Stimulated activated CD8-positive, alpha-beta memory T cell treated with anti-CD3 and anti-CD28 coated beads, Interleukin-7, amount 100 ng/mL, for 1 hour (primary cell): ENCODE measurements at places on chromosomes 2 and 18.

- no peak for DNase-seq
Observed at GRCh38 chr2:152067823-152068222, 31.0 kb downstream of the CACNB4 start.

DNA sequence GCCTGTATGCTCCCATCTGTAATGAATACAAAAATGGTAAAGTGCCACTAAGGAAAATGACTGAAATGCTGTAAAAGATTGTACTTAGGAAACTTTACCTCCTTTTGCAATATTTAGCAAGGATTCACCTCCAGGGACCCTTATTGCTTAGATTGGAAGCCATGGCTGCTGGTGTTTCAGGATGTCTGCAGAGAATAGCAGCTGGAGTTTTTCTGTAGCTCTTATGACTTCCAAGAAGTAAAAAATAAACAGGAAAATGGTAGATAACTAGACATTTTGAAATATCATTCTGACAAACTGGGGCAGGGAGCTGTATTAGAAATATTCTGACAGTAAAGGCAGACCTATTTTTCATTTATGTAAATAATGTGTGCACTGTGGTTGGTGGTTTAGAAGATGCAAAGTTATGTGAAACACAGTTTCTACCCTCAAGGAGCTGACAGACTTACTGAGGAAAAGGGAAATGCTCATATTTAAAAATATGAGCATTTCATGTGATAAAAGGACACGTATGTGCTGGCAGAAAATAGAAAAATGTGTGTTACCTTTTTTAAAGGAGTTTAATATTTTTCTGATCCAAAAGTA is 224.9 kb upstream of the BOD1L2 start:
- no peak for DNase-seq

- DNase-seq = no peak
Observed at GRCh38 chr2:109614715-109615636, 812 bp downstream of the SOWAHC start.

- DNase-seq = no peak
Observed at GRCh38 chr2:112897624-112897978, 13.4 kb upstream of the IL37 start.

GRCh38 chr2:14647714-14648113 is 15.2 kb downstream of the LRATD1 start:
- no peak for DNase-seq

GRCh38 chr2:219772103-219772635 is 144.7 kb downstream of the SLC4A3 start:
- no peak for DNase-seq

GRCh38 chr18:74249181-74249968 is 42.4 kb downstream of the CYB5A start:
- no peak for DNase-seq

DNA sequence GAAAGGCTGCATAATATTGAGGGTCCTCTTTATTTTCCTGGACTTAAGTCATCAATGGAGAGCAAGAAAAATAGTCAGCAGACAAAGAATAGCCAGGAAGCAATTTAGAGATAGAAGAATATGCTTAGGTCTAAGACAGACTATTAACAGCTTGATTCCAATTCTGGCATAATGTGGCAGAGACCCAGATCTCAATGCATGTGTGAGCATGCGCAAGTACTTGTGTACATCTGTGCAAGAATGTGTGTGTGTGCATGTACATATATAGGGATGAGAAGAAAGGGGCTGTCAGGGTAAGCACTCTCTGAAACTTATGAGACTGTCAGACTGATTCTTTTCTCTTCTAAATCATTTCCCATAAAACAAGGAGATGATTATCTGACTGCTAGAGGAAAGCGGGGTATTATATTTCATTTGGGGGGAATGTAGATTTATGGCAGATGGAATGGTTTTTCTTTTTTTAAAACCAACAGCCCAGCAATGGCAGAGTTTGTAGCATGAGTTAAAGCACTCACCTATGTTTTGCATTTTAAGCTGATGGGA is 381.3 kb upstream of the SPRED2 start:
- DNase-seq = no peak

- no peak for DNase-seq
Observed at GRCh38 chr2:165899311-165899710, 54.3 kb downstream of the TTC21B start.

- no peak for DNase-seq
Observed at GRCh38 chr18:75527848-75528685, 100.6 kb upstream of the SMIM21 start.

GRCh38 chr18:71105078-71105819 is 816.4 kb downstream of the SOCS6 start:
- DNase-seq = no peak

- no peak for DNase-seq
Observed at GRCh38 chr2:176122683-176123410, at the start of gene HOXD9. HOXD9 (plus strand) TSS chr2:176122719; CDS start chr2:176122769, 50 bp downstream.

DNA sequence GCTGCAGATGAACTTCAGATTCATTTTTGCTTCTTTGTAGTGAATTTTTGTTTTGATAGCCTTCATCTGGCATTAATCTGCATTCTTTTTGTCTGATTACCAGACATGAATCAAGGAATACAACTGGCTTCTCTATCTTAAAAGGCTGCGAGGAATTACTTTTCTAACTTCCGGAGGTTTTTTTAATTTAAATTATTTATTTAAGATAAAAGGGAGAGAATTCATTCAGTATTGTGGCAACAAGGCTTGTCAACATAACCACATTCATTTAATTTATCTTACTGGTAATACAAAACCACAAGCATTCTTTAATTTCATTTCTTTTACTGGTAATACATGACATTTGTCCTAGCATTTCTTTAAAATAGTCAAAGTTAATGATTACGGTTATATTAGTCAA is 36.0 kb downstream of the CSRNP3 start:
- DNase-seq = no peak

GRCh38 chr2:237309416-237309815 is 104.5 kb downstream of the COL6A3 start:
- no peak for DNase-seq

DNA sequence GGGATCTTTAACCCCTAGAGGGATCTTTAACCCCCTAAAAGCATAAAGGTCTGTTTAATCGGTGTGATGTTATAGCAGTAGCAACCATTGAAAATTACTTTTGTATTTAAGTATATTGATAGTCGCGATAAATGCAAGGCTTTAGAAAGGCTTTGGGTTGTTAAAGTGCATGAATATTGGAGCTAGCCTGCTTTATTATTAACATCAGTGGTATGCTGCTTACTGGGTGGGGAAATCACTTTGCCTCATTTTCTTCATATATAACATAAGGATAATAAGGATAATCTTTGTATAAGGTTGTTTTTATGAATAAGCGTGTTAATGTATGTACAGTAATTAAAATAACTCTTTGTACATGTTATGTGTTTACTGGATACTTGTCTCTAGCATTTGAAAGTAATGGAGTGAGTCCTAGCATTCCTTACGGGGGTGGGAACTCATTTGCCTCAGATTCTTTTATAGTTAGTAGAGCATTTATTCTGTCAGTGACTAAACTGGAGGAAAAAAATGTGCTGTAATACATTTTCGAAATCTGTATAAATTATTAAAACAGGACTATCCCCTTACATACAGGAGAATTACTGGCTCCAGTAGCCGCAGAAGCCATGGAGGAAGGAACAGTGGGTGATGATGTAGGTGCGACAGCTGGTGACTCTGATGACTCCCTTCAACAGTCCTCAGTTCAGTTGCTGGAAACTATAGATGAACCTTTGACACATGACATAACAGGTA is 122.2 kb downstream of the BIRC6 start:
- no peak for DNase-seq

GRCh38 chr2:10940596-10940995 is 28.9 kb downstream of the KCNF1 start:
- no peak for DNase-seq

DNA sequence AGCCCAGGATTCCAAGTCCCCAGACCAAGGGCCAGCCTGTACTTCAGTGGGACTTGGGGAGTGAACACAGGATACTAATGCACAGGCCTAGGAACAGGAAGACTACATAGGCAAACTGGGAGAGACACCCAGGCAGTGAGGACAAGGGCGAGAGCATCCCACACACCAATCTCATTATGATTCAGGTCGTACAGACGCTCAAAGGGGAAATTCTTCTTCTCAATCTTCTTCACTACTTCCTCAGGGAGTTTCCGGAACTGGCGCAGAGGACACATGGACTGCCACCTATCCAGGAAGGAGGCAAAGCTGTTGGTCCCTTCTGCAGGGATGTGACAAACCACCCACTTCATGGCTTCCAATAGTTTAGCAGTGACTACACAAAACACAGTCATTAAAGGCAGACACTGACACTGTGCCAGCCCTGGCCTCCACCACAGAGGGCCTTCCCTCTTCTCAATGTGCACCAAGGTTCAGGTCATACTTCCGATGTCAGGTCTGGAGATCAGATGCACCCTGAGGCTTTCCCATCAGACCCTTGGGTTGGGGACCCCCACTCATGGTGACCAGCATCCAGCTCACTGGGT is 18.0 kb downstream of the SNRNP200 start:
- no peak for DNase-seq
